SK-MEL-5 (cell line): ENCODE measurements at places on chromosomes 13 and 19.

DNA sequence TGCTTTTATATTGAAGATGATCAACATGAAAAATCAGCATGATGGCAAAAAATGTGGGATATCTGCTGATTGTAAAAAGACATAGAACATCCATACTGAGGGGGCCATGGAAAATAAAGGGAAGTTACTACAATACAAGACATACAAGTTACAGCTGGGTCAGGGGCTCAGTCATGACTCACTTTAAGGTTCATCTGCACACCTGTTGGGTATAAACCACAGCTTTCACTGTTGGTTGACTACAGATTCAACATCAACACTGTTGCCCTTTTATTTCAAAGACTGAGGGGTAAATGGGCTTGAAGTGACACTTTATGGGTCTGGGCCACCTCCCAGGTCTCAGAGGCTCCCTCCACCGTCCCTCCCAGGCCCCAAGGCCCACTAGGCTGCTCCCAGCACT lies 98.1 kb upstream of the IRS2 start:
- DNase-seq = no peak

DNA sequence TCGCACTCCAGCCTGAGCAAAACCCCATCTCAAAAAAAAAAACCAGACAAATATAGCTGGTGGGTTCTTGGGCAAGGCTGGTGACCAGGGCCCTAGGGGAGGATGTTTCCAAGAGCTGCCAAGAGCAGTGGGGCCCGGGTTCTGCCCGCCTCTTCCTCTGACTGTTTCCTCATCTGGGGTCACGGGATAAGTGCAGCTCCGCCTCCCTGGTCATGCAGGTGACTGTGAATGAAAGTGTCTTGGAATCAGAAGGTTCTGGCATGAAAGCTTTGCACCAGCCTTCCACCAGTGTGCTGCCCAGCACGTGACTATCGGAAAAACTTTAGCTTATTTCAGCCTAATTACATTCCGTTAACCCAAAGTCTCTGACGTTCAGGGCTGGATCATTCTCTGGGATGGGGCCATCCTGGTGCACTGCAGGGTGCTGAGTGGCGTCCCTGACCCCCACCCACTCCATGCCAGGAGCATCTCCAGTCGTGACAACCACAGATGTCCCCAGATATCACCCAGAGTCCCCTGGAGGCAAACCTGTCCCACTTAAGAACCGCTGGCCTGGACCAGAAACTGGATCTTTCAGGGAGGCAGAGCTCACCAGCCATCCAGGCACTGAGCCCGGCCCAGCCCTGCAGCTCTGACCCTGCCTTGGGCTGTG lies 85.6 kb downstream of the GNG7 start:
- no peak for DNase-seq

GRCh38 chr19:9498183-9498902 lies at the start of gene ZNF560:
TSS of gene ZNF560 (minus strand) at chr19:9498616. CDS start at chr19:9475313, 23,303 bp downstream.
- DNase-seq = peak; percentile 41

DNA sequence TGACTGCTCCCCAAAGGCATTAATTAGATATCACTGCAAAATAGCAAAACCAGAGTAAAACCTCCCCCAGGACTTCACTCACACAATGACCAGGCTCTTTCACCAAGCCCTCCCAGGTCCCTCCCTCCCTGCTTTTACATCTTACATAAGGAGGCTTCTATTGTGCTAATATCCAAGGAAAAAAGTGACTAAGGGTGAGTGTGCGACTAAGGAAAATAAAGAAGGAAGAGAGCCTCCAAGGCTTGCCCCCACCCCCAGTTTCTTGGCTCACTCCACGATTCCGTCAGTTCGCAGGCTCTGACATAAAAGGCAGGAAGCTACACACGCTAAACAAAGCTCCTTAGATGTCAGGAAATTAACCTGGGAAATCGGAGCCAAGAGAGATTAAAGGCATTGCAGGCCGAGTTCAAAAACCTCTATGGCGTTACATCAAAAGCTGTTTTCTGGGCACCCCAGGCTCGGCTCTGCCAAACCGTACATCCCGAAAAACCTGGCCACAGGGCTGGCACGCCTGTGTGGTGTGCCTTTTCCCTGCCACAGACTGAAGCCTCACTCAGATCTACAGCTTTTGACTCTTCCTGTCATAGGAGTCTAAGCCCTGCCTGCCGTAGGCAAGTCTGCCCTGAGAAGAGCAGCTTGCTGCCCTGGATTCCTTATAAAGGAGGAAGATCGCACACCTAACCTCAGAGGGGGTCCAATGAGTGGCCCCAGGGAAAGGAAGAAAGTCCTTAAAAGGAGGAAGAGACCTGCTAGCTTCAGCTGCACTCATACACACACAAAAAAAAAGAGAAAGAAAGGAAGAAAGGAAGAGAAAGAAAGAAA lies 67.0 kb upstream of the SERP2 start:
- DNase-seq = no peak

DNA sequence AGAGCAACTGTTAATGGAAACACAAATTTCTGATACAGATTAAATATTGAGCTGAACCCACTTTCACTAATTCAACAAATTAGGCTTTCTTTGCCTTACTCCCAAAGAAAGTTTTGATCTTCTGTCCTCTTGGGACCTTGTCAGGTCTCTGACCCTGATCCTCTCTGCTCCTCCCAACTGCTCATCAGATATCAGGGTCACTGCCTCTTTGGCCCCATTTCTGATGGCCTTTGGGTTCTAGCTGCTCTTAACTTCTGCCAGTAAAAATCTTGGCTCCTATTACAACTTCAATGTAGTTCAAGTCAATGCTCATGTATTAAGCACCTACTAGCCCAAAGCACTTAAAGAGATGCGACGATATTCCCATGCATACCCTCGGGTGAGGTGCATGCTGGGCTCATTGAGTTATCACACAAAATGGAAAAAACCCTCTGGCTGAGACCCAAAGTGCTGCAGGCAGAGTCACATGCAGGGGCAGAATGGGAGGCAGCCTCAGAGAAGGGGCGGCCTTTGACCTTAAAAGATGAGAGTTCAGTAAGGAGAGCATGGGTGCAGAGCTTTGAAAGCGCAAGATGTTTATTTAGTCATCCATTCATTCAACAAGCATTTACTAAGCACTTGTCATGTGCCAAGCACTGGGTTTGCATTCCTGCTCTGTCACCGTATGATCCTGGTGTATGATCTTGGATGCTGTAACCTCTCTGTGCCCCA lies 183.4 kb downstream of the USP12 start:
- DNase-seq = peak; percentile 19

DNA sequence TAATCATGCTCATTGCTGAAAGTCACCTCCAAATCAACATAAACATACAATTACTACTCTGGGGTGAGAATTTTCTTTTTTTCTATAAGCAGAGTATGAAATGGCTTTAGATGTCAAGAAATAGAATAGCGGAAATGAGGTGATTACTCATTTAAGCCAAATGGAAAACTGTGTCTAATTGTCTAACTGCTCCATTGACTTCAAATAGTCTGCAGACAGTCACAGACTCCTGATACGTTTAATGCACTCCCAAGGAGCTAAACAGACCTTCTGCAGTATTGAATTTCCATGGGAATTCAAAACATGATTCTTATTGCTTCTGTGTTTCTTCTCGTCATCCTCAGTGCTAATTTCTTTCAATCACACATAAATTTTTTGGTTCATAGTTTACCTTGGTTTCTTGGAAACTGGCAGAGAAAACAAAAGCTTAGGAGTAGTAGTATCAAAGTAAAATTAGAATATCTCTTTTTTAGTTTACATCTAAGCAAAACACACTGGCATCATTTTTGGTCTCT lies 865.2 kb upstream of the SLC10A2 start:
- DNase-seq = no peak

GRCh38 chr19:57190301-57190700 lies 999 bp upstream of the ZNF264 start:
- no peak for DNase-seq

DNA sequence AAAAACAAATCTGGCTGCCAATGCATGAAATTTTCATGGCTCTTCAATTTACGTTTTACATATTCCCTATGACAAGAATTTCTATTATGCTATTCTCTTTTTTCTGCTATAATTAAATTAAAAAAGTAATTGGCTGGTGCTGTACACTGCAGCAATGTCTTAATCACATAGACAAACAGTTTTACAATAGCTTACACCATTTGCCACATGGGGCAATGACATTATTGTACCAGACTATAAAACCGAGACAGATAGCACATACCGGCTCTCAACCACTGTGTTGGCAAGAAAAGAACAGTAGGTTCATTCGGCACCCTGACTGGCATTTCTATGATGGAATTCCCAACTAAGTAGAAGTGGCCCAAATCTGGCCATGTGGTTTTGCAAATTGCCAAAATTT lies 67.7 kb downstream of the DACH1 start:
- no peak for DNase-seq

DNA sequence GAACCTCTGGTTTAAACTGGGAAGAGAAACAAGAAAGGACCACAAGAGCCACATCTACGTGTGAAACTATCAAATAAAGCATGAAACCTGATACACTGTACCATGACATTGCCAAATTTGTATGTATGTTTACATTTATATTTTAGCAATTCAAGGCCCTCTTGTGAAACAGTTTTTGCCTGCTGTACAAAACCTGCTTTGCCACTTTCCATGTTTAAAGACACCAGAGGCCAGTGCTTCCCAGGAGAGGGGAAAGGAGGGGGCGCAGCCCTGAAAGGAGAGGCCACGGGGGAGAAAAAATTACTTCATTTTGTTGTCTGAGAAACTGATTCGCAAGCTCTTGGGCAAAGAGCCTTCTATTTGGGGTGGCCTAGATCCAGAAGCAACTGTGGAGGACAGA lies 124.8 kb downstream of the DCLK1 start:
- DNase-seq = no peak

DNA sequence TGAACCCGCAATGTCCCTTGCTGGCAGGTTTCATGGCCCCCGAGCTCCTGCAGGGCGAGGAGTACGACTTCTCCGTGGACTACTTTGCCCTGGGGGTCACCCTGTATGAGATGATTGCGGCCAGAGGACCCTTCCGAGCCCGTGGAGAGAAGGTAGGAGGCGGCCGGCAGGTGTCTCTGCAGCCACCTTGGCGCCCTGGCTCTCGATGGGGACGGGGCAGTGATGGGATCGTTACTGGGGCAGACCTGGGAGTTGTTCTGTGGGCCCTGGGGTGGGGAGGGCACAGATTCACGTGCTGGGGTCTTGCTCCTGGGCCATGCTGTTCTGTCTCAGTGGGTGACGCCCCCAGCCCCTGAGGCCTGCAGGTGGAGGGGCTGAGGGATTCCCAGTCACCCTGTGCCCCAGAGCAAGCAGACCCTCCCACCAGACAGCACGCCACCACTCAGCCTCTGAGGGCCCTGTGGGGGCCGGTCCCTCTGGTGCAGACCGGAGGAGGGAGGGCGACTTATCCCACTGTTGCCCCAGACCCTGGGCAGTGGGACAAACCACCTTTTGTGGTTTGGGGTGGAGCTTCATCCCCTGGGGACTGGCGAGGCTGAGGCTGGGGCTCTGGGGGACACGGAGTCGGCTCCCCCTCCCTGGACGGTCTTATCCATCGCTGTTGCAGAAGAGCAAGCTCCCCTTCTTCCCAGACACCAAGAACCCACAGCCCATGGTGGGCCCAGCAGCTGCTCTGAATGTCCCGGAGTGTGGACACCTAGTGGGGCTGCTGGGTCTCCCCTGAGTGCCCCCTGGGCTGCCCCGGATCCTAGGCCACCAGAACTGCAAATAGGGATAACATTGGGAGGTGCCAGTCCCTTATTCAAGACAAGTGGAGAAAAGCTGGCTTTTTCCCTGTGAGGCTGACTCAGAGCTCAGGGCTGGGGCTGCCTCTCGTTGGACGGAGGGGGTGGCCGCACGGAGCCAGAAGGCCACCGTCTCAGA lies 27.5 kb upstream of the TMEM255B start:
- no peak for DNase-seq

DNA sequence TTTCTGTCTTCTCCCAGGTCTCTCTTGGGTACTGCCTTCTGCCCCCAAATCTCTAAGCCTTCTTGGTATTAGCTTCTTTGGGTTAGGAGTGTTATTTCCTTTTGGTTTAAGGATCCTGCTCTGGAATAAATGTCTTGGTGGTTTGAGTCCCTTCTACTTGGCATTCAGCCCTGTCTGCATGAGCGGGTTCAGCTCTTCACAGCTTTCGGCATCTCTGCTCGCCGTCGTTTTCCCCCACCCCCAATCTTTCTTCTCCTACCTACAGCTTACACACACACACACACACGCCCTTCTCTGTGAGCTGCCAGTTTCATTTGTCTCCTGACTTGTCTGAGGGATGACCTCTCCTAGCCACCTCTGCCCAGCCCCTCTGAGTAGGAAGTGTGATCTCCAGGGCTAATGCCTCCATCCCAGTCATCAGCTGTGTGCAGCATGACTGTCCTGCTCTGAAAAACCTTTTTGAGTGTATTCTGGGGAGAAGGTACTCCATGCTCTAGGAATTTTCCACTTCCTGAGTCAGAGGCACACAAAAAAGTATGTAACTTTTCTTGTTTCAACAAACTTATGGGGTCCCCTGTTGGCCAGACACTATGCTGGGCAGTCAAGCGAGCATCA lies 4.7 kb downstream of the CNOT3 start:
- DNase-seq = no peak

DNA sequence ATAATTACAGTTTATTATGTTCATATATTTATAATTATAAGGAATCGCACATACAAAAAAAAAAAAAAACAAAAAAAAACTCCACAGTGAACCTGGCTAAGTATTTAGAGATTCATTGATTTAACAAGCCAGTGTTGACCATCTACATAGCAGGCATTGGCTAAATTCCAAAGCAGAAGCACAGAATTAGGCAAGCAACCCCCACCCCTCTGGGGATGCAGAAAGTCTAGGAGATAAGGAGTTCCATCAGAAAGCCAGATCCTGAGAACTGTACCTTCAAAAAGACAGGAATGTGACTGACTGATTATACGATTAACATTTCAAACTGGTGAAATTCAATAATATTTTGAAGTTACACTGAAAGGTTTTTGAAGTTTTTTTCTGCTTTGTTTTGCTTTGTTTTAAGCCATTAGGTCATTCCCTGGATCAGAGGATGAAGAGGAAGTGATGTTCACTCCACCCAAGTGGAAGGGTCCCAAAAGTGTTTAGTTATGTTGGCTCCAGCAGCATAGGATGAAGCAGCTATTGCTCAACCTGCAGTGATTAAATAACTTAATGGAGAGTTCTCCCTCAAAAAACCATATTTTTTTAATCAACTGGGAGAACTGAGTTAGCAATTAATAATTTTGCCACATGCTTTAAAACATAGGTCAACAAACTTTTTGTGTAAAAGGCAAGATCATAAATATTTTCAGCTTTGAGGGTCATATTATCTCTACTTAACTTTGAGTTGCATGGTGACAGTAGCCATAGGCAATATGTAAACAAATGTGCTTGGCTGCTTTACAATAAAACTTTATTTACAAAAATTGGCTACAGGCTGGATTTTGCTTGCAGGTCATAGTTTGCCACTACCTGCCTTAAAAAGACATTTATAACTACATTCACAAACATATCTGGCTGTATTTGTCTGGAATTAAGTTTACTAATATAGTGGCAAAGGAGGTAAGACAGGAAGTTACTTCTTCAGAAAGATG lies 49.6 kb downstream of the DOCK9 start:
- no peak for DNase-seq
